ENCODE measurements at places on chromosomes 1 and 21.

DNA sequence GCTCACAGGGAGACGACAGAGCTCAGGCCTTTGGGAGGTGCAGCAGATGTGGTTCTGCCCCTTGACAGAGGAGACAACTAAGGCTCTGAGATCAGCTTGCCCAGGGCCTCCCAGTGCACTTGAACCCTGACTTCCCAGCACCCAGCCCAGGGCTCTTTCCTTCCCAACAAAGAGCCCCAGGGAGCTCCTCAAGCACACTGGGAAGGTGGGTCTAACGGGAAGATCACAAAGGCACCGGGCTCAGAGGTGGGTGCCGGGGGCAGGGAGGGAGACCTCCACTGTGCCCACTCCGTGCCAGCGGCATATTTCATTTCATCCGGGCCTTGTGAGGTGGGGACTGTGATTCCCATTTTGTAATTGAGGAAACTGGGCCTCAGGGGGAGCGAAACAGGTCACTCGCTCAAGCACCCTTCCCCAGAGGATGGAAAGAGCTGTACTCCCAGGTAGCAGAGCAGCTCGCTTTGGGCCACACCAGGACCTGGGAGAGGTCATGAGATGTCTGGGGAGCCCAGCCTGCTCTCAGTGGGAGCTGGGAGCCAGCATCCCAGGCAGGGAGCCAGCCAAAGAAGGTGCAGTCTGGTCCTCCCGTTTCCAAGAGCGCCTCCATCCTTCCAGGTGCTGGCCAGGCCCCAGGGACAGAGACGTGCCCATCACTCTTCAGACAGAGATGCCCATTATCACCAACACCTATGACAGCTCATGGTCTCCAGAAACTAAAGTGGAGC, 82.3 kb downstream of the SYT2 start:
- DNase-seq = no peak

DNA sequence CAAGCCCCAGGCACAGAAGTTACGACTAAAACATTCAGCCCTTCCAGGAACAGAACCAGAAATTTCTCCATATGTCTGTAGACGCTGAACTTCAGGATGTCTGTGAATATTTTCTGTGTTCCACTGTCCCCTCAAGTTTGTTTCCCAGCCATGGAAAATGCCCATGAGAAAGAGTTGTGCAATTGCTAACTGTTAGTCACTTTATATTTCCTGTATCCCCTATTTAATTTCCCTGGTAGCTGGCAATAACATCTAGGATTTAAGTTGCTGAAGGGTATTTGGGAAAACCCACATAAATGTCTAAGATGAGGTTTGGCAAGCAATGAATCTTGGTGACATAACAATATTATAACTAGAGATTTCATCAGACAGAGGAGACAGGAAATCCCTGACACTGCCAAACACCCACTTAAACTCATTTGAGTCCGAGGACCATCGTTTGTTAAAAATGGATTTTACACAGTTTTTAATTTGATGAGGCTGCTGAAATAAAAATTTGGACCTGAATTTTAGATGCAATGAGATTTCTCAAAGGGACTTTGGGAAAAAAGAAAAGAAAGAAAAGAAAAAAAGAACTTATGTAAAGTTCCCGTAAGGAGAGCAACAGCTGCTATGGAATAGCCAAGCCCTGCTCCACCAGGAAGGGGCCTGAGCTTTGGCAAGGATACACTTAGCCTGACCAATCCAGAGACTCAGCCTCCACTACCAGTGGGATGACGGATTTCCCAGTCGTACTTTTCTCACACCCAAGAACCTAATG, 21.8 kb upstream of the ERRFI1 start:
- peak; percentile 96 for DNase-seq

- peak; percentile 66 for DNase-seq
Observed at GRCh38 chr1:52670604-52671003, 27.5 kb downstream of the COA7 start.

DNA sequence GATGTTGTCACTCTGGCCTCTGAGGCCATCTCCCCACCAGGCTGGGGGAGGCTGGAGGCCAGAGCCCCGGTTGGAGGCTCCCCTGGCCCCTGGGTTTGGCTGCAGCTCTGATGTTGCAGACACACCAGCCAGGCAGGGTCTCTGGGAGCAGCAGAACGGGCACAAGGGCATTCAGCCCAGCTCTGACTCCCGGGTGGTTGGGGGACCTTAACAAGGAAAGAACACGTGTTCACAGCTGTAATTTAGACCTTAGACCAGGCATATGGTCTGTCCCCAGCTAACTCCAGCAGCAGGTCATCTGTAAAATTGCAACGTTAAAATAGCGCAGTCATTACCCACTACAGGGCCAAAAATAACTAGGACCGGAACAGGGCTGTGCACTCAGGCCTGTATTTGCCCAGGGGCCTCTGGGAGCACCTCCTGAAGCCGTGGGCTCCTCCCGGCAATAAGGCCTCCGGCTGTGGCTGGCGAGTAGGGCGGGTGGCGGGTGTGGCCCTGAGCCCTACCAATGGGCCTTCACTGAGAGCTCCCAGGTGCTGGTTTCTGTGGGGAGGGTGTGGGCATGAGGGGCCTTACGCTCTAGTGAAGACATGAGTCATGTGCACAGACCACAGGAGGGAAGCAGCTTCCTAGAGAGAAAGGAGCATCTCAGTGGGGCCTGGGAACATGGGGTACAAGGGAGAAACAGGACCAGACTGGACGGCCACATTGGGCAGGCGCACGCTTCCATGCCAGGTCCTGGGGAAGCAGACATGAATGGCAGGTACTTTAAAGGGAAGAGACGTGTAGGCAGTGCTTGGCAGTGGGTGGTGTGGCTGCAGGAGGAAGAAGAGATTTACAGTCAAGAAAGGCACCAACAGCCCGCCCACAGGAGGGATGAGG, 6.1 kb downstream of the LDLRAP1 start:
- peak; percentile 24 for DNase-seq

- no peak for DNase-seq
Observed at GRCh38 chr1:4476394-4476793, 178.0 kb upstream of the AJAP1 start.

- DNase-seq = no peak
Observed at GRCh38 chr1:206658264-206658980, 23.1 kb downstream of the DYRK3 start.

DNA sequence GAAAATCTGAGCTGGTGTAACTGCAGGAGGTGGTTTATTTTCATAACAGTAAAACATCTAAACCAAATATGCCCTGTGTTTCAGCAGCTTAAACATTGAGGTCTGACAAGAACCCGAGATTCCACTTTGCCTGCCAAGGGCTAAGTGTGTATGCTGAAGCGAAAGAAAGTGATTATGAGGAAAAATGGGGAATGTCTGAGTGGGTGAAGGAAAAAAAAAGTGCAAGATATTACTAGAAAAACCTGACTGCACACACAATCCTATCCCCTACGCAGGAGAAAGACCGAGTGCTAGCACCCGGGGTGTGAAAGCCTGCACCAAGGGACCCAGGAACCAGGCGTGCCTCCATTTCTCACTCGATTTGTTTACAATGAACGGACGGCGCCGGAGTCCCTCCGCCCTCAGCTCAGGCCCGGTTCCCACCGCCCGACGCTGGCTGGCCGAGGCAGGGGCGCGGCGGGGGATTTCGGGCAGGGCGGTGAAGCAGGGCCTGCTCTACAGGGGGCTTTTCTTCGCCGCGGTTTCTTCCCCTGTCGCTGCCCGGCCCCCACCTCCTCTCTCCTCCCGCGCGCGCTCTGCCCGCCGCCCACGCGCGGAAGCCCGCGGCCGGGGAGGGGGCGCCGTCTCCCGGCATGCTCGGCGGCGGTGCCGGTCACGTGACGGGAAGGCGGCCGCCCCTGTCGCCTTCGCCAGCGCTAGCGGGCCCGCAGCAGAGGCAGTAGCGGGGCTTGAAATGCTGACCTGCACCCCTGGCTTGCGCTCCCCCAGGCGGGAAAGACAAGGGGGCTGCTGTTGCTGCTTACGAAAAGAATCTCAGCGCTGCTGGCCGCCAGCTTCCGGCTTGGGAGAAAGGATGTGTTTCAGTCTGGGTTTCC, 35.9 kb downstream of the ITPKB start:
- peak; percentile 72 for DNase-seq

GRCh38 chr1:118989006-118989815, 1.1 kb upstream of the TBX15 start:
- peak; percentile 73 for DNase-seq

GRCh38 chr1:76390456-76390855, 315.9 kb downstream of the ST6GALNAC3 start:
- no peak for DNase-seq

DNA sequence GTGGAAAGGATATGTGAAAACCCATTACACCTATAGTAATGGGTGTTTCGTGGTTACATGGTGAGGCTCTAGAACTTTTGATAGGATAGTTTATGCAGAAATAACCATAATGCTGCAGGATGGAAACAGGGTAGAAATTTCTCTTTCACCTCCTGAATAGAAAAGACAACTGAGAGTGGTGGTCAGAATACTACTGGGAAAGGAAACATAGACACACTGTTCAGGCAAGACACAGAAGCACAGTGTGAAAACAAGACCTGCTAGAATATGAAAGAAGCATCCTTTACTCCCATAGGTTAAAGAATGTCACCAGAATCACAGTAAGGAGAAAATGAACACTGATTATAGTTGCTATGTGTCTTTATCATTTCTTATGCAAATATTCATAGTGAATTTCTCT, 496.6 kb downstream of the DPYD start:
- no peak for DNase-seq

DNA sequence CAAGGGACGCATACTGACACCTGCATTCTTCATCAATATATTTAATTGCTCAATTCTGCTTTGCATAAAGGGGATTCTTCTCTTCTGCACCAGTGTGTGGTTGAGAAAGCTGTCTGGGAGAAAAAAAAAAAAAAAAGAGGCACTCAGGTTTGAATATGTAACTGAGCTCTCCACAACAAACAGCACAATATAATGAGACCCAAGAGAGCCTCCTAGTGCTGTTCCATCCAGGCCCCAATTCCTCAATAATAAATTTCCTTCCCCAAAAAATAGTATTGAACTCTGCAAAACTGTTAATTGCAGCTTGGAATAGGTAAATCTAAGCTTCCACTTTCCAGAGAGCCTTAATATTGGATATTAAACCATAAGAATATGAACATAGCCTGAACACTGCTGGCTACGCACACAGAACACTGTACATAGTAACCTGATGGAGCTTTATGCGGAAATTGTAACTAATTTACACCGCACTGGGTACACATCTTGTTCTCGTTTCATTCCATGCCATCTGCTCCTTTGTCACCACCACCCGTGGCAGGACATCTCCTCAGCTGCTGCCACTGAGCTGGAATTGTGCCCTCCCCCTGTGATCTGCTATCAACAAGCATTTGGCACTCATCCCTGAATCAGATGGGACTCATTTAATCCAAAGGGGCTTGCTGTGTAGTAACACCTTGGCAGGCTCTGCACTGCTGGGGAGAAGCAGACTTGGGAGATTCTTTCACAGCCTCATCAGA, 272.0 kb downstream of the HHIPL2 start:
- DNase-seq = peak; percentile 9

- no peak for DNase-seq
Observed at GRCh38 chr1:183002797-183003196, 20.4 kb upstream of the LAMC1 start.

- no peak for DNase-seq
Observed at GRCh38 chr1:182568647-182569284, 20.3 kb downstream of the RNASEL start.

- DNase-seq = no peak
Observed at GRCh38 chr1:15007368-15007767, 146.2 kb upstream of the TMEM51 start.

- DNase-seq = no peak
Observed at GRCh38 chr21:8991088-8991907, 1530.1 kb upstream of the TPTE start.

DNA sequence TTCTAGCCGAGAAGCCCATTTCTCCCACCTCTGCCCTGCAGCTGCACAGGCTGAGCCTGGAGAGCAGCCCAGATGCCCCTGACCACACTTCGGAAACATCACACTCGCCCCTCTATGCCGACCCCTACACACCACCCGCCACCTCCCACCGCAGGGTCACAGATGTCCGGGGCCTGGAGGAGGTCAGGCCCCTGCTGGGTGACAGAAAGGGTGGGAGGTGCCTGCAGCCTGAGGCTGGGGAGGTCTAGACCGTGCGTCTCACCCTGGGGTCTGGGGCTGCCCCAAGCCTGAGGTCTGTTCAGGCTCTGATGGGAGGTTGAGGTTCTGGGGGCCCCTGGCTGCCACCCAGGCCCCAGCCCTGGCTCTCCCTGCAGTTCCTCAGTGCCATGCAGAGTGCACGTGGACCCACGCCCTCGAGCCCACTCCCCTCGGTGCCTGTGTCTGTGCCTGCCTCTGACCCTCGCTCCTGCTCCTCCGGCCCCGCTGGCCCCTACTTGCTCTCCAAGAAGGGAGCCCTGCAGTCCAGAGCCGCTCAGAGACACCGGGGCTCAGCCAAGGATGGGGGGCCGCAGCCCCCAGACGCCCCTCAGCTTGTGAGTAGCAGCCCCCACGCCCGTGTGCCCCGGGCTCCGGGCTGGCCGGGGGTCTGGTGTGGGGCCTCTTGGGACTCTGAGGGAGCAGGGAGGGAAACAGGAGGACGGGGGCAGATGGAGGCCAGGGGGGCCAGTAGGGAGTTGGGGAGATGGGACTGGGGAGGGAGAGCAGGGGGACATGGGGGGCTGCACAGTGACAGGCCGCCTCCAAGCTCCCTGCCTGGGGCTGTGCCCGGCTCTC, 7.4 kb downstream of the PLEKHN1 start:
- no peak for DNase-seq

DNA sequence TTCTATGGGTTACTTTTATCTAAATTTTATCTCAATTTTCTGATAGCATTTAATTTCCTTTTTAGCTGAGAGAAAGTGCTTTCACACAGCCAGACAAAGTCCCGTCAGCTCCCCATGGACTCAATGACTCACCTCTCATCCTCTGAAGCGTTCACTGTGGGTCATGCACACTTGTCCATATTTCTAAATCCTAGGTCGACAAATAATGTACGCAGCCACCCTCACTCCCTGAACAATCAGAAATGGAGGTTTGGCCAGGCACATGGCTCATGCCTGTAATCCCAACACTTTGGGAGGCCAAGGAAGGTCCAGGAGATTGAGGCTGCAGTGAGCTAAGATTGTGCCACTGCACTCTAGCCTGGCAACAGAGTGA, 42.4 kb upstream of the COA6 start:
- DNase-seq = no peak

DNA sequence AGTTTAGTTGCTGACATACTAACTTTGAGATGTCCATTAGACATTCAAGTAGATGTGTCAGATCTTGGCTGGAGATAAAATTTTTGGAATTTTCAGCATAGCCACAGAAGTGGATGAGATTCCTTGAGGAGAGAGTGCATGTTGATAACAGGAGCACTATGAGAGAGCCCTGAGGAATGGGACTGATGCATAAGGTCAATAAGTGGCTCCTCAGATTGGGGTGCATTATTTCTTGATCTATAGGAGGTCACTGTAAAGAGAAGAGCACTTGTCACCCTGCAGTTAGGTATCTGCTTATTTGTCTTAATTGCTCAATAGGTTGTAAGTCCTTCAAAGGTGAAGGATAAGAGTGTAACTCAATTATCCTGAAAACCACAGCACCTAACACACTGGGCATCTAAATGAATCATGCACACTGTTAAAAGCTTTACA, 52.0 kb upstream of the TACSTD2 start:
- peak; percentile 47 for DNase-seq

GRCh38 chr1:109882288-109883245, 28.1 kb upstream of the CSF1 start:
- DNase-seq = no peak

Data from fibroblast of skin of scalp (primary cell).